ENCODE measurements at places on chromosomes 5 and 9.

- no peak for DNase-seq
These were observed 31.4 kb upstream of the PSD2 start for GRCh38 chr5:139763930-139764791.

GRCh38 chr5:171801839-171802238 is 16.2 kb downstream of the SMIM23 start:
- DNase-seq = no peak

DNA sequence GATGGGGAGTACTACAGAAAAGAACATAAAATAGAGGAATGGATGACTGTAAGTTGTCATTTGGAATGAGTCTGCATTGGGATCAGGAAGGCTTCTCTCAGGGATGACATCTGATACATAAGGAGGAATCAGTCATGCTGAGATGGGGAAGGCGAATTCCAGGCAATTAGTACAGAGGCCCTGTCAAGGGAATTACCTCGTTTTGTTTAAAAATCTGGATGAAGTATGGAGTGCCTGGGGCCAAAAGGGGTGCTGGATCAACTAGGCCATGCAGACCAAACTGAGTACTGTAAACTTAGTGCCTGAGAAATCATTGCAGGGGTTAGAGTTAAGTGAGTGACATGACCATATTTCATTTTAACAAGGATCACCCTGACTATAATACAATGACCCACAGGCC is 30.5 kb downstream of the JAKMIP2 start:
- no peak for DNase-seq

- DNase-seq = no peak
These were observed 164.9 kb downstream of the ESM1 start for GRCh38 chr5:54820346-54821134.

DNA sequence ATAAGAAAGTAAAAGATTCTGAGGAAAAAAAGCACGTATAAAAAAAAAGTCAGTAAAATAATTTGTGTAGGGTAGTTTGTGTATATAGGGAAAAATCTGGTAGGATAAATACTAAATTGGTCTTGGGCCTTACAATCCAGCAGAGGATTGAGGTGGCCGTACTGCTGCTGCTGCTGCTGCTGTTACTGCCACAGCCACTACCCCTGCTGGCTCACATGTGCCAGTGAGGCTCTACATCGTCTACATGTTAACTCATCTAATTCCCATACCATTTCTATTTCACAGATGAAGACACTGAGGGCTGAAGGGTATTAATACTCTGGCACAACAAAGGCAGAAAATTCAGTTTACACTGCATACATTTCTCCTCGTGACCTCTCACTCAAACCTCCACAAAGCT is 928.5 kb downstream of the TLE4 start:
- no peak for DNase-seq

GRCh38 chr5:92807085-92807484 is 773.9 kb downstream of the NR2F1-AS1 start:
- DNase-seq = no peak

DNA sequence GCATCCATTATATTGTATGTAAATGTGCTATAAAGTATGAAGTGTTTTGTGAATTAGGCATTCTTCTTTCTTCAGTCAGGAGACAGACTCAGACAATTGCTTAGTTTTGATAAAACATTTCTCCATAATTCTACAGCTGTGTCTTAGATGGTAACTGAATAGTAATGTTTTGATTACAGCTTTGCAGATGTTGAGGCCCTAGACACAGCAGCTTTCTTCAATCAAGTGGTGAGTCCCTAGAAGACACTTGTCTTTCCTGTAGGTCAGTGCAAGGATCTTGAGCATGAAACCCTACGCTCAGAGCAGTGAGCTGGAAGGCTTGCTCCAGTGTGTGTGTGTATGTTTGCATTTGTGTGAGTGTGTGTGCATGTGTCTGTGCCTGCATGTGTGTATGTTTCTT is 46.8 kb upstream of the CD180 start:
- no peak for DNase-seq

- DNase-seq = no peak
These were observed 1.9 kb upstream of the SHISAL2B start for GRCh38 chr5:64688391-64688790.

DNA sequence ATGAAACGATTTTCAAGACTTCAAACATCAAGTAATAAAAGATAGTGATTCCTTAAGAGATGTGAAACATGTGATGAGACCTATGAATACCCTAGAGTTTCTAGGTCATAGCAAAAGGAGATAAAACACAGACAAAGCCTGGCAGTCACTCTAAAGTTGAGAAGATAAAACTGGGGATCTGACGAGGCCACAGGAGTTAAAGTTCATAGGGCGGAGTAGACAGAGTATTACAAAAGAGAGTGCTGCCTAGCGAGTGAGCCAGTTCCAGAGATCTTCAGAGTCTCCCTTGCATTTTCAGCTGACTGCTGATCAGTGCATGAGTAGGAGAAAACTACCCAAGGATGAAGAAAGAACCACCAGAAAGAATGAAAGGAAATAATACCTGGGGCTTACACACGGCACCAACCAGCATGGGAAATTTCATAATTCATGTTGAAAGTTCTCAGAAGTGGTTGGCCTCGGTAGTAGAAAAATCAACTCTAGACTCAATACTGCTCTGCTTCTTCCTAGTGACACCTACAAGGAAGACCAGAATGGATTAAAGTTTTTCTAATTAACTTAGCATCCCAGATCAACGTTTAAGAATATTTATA is 30.4 kb downstream of the FBXO4 start:
- DNase-seq = no peak

DNA sequence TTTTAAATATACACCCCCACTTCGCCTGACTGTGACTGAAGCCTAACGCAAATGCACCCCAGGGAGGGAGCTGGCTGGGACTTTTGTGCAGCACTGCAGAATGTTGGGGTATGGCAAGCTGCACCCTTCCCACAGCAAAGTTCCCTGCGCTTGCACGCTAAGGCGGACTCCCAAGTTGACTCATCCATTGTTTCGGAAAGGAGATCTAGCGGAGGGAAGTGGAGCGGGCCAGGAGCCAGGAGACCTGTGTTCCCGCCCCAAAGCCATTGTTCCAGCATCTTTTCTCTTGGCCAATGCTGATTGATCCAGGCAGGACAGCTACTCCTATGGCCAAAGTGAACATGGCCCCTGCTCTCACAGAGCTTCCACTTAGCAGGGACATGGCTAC is 202.9 kb downstream of the AOPEP start:
- DNase-seq = no peak

DNA sequence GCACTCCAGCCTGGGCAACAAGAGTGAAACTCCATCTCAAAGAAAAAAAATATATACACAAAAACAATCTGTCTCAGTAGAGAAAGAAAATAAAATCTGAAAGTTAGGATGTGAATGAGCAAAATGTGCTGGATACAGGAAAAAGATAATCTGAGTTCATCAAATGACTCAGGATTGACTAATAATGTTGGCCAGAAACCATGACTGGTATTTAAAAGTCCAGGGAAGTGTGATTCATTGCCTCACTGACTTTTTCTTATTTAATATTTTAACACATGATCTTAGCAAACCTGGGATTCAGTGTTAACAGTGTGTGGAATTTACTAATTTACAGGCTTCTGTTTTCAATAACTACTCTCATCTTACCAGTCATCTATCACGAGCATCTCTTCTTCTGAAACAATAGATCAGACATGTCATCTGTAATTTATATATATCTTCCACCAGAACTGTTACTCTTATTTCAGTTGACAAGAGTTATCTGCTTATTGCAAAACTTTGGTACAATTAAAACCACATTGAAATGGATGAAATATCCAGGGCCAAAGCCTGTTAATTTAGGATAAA is 256.7 kb downstream of the CDH12 start:
- DNase-seq = no peak

- DNase-seq = no peak
These were observed 1009.8 kb downstream of the DNAH5 start for GRCh38 chr5:12934722-12935121.

DNA sequence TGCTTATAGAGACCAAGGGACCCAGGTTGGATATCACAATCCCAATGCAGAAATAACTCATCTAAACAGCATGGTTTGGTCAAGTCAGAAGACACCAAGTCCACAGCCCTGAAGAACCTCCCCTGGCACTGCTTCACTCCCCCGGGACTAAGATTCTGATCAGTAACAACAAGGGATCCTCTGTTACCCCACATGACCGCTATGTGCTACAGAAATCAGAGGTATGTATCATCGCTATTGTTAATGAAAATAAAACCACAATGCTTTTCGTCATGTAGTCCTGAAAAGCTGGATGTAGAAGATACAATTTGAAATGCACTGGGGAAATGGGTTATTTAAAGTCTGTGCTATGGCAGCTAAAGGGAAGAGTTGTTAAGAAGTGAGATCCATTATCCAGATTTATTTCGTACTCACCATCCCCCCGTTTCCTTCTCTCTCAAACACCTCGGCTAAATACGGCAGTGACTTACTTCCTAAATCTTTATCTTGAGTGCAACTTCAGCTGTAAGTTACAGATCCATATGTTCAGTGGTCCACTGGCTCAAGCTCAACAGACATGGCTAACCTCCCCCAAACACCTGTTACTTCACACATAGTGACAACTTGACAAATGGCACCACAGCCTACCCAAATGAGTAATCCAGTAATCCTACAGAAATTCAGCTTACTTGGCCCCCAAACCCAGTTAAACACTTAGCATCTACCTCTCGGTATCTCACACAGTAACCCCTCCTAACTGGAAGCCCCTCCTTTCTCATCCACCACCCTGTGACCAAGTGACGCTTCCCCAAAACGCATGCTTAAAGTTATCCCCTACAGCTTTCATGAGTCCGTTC is 129.2 kb downstream of the MYO10 start:
- DNase-seq = no peak

DNA sequence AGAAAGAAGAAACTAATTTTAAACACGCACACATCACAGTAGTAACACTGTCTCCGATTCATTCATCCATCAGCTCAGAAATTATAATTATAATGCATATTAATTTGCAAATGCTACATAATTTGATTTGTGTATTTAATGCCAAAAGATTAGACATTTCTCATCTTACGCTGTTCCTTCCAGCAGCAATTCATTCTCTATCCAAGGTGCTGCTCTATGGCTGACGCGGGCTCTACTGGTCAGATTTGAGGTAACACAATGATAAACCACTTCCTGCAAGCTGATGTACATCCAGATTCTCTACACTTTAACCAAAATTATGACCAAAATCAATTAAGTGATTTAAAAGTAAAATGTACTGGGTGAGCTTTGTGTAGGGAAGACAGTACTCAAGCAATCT is 77.9 kb upstream of the ICE1 start:
- no peak for DNase-seq

GRCh38 chr5:120344181-120344580 is 119.9 kb upstream of the PRR16 start:
- DNase-seq = no peak

GRCh38 chr9:7963026-7963425 is 163.4 kb upstream of the DMAC1 start:
- DNase-seq = no peak

DNA sequence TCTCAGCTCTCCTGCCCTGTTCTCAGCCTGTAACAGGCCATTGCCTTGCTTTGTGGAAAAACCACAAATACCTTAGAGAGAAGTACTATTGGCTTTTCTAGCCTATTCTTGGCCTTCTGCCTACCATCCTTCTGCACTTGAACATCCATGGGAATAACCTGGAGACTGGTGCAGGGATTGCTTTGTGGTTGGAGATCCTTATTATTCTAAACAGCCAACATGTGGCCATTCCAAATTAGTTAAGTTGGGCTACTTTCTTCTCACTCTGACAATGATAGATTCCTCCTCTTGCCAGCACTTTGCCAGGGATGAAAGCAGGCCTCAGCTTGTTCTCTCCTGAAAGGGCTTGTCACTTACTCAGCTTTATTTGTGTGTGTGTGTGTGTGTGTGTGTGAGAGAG is 240.4 kb downstream of the GLIS3 start:
- DNase-seq = no peak

DNA sequence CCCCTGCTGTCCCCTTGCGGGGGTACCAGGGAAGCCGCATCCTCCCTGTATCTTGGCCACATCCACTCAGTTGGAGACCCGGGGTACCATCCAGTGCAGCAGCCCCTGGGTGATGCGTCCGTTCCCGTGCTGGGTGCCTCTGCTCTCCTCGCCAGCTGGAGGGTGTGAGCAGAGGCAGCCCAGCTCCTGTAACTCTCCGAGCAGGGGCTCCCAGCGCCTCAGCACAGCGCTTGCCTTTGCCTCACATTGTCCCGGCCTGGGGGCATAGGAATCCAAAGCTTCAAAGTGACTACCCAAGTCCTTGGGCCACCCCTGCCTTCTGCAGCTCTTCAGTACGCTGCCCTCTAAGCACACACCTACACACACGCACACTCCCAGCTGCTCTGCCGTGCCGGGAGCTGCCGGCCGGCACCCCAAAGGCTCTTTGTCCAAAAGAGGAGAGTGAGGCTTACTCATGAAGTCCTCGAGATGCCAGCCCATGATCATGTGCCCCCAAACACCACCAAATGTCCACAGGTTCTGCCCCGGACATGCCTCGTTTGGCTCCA is 733 bp downstream of the ANGPTL2 start:
- DNase-seq = no peak

All from smooth muscle cell of the brain vasculature (primary cell).